Stimulated activated CD4-positive, alpha-beta T cell treated with anti-CD3 and anti-CD28 coated beads, TNF-alpha, amount 100 ng/mL, for 24 hours (primary cell): ENCODE measurements at places on chromosomes 12 and 14.

DNA sequence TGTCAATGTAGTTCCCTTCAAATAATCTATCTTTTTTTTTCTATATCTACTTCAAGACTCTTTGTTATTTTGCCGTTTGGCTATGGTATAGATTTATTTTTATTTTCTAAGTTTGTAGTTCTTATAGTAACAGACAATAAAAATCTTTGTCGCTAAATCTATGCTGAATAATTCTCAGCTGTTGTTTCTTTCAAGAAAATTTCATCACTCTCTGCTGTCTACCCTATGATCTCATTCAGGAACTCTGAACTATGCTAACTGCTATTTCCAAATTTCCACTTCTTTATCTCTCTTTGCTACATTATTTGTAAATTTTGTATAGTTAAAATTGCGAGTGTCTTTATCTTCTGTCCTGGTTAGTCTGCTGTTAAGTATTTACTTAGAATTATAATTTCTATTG, 353.6 kb downstream of the LRFN5 start:
- DNase-seq, result no peak

- no peak for DNase-seq
Measured at GRCh38 chr12:98653866-98654493, 8.9 kb downstream of the APAF1 start.

DNA sequence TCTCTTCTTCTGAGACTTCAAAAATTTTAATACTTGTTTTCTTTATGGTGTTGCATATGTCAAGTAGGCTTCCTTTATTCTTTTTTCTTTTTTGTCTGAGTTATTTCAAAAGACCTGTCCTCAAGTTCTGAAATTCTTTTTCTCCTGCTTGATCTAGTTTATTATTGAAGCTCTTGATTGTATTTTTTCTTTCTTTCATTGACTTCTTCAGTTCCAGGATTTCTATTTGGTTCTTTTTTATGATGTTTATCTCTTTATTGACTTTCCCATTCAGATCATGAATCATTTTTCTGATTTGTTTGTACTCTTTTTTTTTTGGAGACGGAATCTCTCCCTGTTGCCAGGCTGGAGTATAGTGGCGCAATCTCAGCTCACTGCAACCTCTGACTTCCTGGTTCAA, 34.1 kb downstream of the IFT43 start:
- no peak for DNase-seq

DNA sequence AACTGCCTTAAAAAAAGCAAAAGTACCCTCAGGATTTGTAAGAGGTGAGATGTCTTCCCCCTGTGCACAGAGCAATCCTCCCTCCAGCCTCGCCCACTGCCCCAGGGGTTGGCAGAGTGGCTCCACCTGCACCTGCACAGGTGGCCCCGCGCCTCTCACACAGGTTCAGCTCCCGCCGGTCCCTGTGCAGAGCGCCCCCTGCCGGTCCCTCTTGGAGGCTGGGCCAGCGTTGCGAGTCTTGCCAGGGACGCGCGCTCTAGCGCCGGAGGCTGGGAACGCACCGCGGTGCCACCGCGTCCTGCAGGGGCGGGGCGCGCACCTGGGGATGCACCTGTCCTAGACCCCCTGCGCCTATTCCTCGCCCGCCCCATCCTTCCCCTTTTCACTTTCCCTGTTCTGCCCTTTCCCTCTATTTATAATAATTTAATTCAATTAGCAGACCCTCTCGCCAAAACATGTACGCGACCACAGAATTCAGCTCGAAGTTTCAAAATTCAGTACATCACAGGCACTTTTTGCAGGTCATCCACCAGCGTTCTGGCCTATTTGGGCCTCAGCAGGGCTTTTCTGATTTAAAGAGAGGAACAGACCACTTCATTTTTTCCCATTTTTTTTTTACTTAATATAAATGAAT, 618.6 kb downstream of the AACS start:
- no peak for DNase-seq

- no peak for DNase-seq
Measured at GRCh38 chr12:64335886-64336466, 54.6 kb downstream of the C12orf56 start.

DNA sequence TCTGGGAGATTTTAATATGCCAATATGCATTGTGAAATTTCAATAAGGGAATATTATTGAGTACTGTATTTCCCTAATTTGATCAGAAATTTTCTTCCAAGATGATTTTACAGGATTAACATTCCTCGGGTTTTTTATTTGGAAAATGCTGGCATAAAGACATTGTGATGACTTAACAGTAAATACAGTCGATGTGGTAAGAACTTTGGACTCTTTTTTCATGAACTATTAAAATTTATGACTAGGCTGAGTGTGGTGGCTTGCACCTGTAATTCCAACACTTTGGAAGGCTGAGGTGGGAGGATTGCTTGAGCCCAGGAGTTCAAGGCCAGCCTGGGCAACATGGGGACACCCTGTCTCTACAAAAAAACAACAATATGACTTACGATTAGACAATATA, 197.1 kb upstream of the RASSF8 start:
- DNase-seq, result no peak

GRCh38 chr14:106024983-106025604, 498.7 kb downstream of the TMEM121 start:
- DNase-seq, result no peak

- DNase-seq, result no peak
Measured at GRCh38 chr12:95240556-95240955, 22.9 kb downstream of the VEZT start.

- DNase-seq, result no peak
Measured at GRCh38 chr12:18794000-18794399, 56.1 kb downstream of the CAPZA3 start.

GRCh38 chr12:65784289-65785015, 39.8 kb upstream of the HMGA2 start:
- no peak for DNase-seq

- DNase-seq, result no peak
Measured at GRCh38 chr12:131860472-131861260, 32.5 kb downstream of the MMP17 start.

- no peak for DNase-seq
Measured at GRCh38 chr14:99001241-99001640, 270.8 kb downstream of the BCL11B start.

- DNase-seq, result no peak
Measured at GRCh38 chr14:90714811-90715210, 101.4 kb downstream of the TTC7B start.

DNA sequence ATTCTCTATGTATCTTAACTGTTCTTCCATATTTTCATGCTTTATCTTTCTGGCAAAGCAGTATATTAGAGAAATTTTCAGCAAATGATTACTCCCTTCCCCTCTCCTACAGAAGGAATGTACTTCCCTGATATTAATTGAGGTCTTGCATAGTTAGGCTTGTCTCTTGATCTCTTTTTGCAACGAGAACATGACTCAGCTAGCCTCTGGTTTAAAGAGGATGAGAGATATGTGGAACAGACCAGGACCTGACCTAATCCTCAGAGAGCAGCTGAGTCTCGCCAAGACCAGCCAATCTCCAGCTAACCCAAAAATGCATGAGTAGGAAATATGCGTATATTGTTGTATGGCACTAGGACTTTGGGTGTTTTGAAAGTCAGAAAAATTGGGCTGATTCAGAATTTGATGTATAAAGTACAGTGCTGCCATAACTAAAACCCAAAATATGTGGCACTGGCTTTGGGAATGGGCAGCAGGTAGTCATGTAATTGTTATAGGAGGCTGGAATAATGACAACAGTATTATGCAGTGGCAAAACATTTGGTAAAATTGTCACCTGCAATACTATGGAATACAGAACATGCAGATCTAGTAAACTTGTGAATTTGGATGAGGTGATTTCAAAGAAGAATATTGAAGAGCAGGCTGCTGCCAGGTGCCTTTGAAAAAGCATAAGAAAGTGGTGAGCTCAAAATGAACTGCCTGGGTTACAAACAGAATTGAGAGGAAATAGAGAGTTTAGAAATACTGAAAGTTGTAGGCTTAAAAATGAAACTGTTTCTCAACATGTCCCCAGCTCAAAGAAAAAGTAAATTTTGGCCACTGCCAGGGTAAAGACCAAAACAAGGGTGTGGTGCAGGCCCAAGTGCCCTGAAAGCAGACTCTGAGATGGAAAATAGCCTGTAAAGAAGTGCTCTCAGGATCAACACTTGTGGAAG, 9.3 kb upstream of the USP15 start:
- DNase-seq, result no peak

DNA sequence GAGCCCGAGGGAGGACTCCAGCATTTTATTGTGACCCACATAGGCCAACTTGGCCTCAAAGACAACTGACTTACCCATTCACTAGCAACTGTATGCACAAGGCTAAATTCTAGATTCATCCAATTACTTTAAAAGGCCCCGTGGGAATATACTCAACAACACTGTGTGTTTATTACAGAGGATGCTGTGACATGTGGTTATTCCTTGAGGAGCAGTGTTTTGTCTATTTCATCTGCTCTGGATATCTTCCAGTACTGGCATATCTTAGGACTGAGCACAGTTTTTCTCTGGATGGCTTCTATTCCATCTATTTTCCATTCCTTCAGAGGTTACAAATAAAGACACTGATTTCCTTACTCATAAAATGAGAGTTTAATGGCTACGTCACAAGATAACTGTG, 87.2 kb upstream of the KRAS start:
- DNase-seq, result no peak

DNA sequence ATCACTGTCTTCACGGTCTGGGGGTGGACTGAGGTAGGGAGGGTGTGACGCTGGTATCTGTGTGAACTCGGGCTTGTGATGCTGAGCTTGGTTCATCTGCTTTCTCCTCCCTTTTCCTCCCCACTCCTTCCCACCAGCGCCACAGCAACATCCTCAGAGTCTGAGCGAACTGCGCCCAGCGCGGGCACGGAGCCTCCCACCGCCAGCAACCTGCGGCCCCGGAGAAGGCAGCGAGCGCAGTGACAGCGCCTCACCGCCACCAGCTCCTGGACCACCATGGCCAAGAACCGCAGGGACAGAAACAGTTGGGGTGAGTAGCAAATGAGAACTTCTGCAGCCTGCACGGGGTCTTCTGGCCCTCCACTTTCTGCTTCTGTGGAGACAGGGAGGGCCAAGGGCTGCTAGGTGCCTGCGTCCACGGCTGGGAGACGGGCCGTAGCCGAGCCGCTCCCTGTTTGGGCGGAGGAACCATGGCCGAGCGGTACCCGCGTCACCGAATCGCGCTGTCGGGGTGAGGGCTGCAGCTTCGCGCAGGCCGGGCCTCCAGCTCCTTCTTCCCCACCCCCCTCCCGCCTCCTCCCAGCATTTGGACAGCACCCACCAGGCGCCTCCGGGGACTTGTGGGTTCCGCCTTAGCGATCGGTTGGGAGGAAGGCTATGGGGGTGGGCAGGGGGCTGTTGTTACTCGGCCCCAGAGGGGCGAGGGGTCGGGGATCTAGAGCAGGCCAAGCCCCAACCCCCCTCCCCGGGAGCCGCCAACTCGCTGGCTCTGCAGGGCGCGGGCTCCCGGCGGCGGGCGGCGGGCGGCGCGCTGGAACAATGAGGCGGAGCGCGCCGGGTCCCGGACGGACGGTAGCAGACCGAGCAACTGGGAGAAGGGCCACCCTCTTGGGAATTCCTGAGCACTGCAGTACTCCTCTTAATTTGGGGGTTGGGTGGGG, at the start of gene ATL1:
Gene ATL1 (plus strand): TSS at position 156 of the 941 bp plus-strand sequence. CDS start 121 bp downstream, at position 277.
- peak; percentile 3 for DNase-seq

DNA sequence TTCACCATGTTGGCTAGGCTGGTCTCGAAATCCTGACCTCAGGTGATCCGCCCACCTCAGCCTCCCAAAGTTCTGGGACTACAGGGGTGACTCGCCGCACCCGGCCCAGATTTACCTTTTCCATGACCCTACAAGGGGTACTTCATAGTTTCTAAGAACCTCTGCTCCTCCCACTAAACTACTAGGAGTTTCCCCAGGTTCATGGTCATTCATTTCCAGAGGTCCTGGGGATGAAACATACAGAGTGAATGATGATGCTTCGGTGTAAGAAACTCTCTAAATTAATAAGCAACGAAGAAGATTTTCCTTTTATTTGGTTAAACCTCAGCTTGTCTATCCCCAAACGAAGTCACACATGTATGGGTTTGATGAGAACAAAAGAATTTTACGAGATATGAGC, 56.9 kb downstream of the AMN start:
- no peak for DNase-seq

DNA sequence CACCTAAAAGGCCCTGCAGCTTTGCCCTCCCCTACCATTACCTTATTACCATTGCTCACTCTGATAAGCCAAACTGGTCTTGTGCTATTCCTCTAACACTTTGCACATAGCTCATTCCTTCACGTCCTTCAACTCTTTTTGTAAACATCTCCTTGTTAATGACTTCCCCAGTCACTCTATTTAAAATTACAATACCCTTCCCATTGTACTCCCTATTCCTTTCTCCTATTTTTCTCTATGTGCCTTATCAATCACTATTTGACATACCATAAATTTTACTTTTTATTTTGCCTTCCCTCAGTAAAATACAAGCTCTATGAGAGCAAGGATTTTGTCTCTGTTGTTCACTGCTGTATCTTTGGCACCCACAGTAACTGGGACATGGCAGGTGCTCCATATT, 5.4 kb downstream of the SARNP start:
- no peak for DNase-seq

- peak; percentile 93 for DNase-seq
Measured at GRCh38 chr12:27243804-27244688, at the start of gene STK38L. Gene STK38L (plus strand): TSS chr12:27244286. CDS start chr12:27297721, 53,435 bp downstream.

GRCh38 chr12:23534196-23534595, 415.3 kb downstream of the SOX5 start:
- DNase-seq, result no peak
